GM03348 (cell line): ENCODE measurements at places on chromosomes 2 and 18.
A peak's percentile ranks its signal among the peaks of the same experiment; 100 is the strongest.

DNA sequence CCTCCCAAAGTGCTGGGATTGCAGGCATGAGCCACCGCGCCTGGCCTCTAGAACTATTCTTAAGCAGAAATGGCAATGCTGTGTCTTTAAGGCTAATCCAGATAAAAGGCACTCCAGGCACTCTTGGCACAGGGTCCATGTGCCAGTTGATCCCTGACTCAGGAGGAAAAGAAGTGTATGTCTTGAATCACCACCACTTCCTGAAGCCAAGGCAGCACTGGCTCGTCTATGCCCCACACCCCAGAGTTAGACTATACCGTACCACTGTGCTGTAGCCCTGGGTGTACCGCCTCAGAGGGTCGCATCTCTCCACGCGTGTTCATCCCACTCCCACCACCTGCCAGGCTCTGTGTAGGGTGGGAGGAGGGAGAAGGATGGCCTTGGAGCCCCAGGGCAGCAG lies 9.0 kb downstream of the TNFRSF11A start:
- DNase-seq = peak; percentile 33

GRCh38 chr2:439077-439476 lies 151.2 kb upstream of the ALKAL2 start:
- DNase-seq = no peak

DNA sequence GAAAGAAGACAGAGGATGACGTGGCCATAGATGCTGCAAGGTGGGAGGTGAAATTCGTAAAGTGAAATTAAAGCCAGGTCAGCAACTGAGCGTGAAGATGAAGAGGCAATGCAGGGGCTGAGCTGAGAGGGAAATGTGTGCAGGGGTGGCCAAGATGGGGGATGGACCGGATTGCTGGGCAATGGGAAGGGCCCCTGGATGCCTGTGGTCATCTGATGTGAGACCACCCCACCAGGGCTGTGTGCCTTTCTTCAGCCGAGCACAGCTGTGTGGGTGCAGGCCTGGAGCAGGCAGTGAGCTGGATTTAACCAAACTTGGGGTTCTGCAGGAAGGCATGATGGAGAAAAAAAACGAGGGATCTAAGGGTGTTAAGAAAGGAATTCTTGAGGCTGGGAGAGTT lies 80.4 kb downstream of the ZCCHC2 start:
- no peak for DNase-seq

- no peak for DNase-seq
Observed at GRCh38 chr2:74944987-74945787, 13.3 kb upstream of the POLE4 start.

- DNase-seq = no peak
Observed at GRCh38 chr2:8625399-8626300, 56.2 kb upstream of the ID2 start.

DNA sequence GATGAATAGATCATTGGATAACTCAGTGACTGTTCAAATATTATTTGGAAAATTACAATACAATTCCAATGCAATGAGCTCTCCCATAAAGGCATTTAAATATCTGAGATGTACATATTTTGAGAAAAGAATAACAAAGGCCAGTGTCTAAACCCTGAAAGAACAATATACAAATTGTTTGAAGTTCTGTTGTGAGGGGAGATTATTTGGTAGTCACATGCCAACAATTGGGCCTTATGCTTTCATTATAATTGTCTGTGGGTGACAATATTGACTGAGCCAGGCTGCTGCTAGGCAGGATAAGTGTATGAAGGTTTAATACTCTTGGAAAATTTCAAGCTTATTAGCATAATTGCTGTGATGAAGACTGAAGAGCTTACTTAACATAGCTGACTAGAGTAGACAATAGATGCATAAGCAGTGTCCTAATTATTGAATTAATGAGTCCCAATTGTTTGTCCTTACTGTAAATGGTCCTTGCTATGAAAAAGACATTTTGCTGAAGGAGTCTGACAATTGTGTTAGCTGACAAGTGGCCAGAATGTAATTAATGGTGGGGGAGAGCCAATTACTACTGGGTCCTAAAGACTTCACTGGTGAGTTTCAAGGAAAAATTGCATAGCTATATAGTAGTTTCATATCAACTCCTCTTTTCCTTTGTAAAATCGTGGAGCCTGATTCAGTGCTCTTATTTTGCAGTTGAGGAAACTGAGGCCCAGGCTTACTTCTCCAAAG lies 5.0 kb upstream of the SMAD2 start:
- DNase-seq = no peak

GRCh38 chr18:43587538-43588153 lies 310.4 kb upstream of the SYT4 start:
- DNase-seq = peak; percentile 59

- DNase-seq = peak; percentile 48
Observed at GRCh38 chr2:74867841-74868658, 34.1 kb downstream of the HK2 start.

DNA sequence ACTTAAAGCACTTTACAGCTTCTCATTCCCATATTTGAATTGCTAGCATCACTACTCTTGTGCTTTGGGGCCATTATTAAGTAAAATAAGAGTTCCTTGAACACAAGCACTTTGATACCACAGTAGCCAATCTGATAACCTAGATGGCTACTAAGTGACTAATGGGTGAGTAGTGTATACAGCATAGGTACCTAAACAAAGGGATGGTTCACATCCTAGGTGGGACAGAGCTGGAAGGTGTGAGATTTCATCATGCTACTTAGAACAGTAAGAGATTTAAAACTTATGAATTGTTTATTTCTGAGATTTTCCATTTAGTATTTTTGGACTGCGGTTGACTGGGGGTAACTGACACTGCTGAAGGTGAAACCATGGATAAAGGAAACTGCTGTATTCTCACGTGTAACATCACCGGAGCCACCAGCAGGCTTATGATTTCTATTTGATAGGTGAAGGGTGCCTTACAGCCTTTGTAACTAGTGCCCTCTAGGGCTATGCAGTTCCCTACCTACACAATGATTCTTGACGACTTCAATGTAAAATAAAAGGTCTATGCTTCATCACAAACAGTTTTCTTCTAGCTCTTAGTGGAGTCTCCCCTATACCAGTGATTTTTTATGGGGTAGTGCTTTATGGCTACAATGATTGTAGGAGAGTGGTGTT lies 22.1 kb upstream of the CRIM1 start:
- no peak for DNase-seq

DNA sequence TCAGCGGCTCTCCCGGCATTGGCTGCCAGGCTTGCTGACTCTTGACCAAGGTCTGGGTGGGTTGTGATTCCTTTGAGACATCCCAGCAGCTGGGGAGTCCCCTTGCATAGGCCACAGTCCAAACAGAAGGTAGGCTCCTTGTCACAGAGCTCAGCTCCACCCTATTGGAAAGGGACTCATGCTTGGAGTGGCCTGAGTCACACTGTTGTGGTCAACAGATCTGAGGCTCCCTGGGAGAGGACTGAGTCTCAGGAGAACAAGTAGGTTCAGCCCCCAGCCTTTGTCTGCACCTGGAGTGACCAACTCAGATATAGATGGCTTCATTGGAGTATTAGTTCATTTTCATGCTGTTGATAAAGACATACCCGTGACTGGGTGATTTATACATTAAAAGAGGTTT lies 32.1 kb upstream of the SH3BP4 start:
- DNase-seq = no peak
